Substantia nigra (tissue), 51 donors: ENCODE measurements at places on chromosomes 4 and X.

DNA sequence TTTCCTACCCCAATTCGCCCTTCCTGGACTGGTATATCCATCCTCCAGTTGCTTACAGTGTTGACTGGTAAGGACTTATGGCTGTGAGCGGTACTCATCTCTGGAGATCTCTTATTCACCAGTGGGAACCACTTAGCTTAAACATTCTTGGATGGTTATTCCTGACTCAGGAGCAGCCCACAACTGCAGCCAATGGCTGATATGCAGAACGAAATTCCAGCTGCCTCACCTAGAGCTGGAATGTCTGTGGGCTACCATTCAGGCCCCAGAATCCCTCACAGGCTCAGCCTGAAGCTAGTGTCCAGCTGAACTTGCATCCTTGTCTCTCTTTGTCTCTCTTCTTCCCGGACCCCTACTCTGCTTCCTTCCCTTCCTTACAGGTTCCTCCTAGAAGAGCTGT lies 138.9 kb upstream of the SMIM31 start:
- no peak for DNase-seq

DNA sequence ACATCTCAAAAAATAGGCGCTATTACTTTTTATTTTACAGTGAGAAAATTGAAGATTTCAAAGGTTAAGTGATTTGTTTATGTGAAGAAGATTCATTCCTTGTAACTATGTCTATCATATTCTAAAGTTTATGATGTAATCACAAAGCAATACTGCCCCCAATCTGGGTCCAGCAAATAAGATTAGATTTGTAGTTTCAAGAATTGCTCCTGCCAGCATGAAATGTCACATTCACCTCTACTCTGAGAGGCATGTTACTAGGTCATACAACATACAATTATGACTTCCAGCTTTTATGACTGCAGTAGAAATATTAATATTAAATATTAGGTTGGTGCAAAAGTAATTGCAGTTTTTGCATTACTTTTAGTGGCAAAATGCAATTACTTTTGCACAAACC lies 976.2 kb downstream of the FSTL5 start:
- DNase-seq = no peak

GRCh38 chr4:156948738-156949137 lies 22.9 kb downstream of the PDGFC start:
- DNase-seq = no peak

DNA sequence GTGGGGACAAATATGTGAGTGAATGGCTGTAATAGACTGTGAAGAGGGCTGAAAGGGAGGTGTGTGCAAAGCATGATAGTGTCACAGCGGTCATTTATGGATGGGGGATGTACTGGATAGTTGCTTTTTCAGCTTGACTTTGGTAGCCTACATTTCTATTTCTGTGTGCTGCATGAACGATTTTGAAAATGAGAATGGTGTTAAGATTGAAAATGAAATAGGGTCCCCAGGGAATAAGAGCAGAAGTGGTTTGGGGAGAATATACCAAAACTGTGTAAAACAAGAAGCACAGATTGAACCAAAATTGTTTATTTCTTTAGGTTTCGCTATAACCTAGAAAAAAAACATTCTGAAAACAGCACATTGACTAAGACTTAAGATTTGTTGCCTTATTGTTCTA lies 58.8 kb upstream of the CLNK start:
- no peak for DNase-seq

DNA sequence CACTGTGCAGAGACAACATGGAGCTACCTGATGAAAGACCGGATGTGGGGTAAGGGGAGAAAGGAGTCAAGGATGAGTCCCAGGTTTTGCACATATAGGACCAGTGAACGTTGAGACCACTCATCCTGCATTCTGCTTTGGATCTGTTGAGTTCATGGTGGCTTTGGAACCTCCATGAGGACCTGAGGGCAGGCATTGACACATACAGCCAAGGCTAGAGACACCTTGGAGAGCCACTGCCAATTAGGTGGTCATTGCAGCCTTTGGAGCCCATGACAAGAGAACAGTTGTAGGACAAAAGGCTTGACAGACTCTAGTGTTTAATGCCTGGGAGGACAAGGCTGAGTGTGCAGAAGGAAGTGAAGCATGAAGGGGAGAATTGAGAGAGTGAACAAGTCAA lies 87.9 kb downstream of the STK32B start:
- DNase-seq = no peak

GRCh38 chr4:73728091-73728741 lies 12.2 kb upstream of the CXCL8 start:
- DNase-seq = no peak

DNA sequence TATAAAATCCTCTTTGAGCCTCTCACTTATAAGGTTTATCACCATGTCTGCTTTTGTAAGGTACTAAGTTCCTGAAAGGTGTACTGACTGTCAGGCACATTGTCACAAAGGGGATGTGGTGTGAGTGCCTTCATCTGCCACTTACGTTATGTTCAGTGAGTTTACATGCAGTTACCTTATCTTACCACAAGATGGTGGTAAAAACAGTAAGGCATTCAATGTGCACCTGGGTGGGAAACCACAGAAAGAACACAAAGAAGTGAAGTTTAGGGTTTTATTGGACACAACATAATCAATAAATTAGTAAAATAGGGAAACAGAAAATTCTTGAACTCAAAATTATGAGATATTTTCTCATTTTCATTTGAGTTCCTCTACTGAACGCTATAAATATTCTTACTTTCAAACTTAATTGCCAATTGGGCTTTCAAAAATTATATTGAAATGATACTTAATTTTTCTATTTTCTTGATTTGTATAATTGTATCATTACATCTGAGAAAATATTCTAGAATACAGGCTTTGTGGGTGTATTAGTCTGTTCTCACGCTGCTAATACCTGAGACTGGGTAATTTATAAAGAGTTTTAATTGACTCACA lies 650.8 kb downstream of the PCDH7 start:
- DNase-seq = no peak

- DNase-seq = no peak
Measured at GRCh38 chrX:48958635-48959094, 1.3 kb upstream of the OTUD5 start.

GRCh38 chrX:48918301-48918642 lies 552 bp downstream of the PIM2 start:
- DNase-seq = no peak

DNA sequence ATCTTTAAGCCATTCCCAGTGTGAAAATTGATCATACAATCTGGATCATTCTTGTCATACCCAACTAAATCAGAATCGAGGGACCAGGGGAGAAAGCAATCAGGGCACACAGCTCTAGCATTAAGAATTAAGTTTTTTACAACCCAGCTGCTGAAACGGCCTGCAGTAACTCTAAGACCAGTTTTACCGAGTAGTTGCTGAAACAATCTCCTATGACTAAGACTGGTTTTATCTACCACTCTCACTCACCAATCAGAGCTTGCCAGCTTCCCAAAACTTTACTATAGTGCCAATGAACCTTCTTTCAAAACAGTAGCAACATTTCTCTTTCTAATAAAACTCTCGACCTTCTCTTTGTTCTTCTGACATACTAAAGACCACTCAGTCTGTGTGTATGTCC lies 2.8 kb upstream of the SAP30 start:
- no peak for DNase-seq

GRCh38 chr4:112704991-112705845 lies 68.3 kb downstream of the LARP7 start:
- DNase-seq = peak; percentile 4

DNA sequence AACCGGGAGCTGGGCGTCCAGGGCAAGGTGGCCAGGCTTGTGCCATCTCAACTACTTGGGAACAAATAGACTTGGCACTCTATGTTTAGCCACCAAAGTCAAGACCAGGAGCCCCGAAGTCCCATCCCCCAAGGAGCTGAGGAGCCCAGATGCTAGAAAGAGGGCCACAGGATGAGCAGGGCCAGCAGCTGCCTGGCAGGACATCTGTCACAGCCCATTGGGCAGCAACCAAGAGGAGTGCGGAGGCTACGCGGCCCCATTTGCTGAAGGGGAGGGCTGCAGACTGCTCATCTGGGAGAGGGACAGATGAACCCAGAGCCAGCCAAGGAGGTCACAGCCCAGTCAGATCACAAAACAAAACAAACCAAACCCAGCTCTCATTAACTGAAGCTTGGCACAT lies 22.9 kb upstream of the SOWAHD start:
- DNase-seq = no peak

- no peak for DNase-seq
Measured at GRCh38 chr4:211033-211511, 86.8 kb downstream of the ZNF718 start.

- no peak for DNase-seq
Measured at GRCh38 chrX:150842198-150842685, 56.2 kb downstream of the CD99L2 start.

- DNase-seq = peak; percentile 19
Measured at GRCh38 chr4:133152831-133153481, 3.9 kb downstream of the PCDH10 start.

- DNase-seq = no peak
Measured at GRCh38 chr4:98659106-98659592, 738 bp upstream of the TSPAN5 start.

DNA sequence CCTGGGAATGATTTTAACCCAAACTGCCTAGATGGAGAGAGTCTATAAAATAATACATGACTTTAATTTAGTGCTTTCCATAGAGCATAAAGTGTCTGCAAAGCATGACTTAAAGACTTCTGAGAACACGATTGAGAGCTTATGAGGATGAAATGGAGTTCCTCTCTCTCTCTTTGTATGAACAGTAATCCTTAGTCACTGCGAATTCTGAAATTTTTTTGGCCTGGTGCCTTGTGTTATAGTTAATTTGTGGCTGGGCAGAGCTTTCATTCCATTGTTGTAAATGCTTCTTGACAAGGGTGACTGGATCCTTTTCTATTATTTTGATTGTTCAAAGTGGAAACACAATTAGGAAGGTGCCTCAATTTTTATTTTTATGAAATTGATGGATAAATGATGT lies 179.5 kb downstream of the CEP135 start:
- no peak for DNase-seq

DNA sequence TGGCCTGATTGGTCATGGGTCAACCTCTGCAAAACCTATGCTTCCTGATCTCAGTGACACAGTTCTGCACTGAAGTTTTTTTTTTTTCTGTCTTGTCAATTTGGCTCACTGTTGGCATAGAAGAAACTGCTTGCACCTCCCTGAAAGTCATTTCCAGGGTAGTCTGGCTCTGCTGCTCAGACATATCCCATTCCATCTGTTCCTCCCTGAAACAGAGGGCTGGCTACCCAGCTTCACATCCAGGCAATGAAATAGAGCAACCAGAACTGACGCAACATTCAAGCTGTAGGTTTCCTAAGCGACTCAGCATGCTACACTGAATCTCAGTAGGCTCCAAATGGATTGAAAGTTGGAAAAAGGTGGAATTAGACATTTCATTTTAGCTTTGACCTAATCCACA lies 176.8 kb upstream of the MBNL3 start:
- no peak for DNase-seq

GRCh38 chr4:116577321-116577720 lies 508.1 kb downstream of the TRAM1L1 start:
- no peak for DNase-seq
